ENCODE measurements at places on chromosomes 1 and 21.

DNA sequence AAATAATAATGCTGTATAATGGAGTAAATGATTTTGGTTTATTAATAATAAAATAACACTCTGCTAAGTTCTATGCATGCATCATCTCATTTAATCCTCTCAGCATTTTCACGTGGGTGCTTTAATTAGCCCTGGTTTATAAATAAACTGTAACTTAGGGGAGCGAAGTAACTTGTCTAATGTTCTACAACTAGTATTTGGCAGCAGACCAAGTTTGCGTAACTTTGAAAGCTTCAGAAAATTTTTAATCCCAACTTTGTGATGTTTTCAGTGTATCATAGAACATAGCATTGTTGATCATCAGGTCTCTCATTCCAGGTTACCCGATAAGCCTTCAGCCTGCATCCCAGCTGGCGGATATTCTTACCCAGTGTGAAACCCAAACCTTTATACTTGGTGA, 322.4 kb upstream of the SGIP1 start:
- DNase-seq: no peak

GRCh38 chr1:115337633-115338456, at the start of gene NGF:
NGF (minus strand) TSS chr1:115338249; CDS start chr1:115286795, 51,454 bp downstream.
- no peak for DNase-seq

DNA sequence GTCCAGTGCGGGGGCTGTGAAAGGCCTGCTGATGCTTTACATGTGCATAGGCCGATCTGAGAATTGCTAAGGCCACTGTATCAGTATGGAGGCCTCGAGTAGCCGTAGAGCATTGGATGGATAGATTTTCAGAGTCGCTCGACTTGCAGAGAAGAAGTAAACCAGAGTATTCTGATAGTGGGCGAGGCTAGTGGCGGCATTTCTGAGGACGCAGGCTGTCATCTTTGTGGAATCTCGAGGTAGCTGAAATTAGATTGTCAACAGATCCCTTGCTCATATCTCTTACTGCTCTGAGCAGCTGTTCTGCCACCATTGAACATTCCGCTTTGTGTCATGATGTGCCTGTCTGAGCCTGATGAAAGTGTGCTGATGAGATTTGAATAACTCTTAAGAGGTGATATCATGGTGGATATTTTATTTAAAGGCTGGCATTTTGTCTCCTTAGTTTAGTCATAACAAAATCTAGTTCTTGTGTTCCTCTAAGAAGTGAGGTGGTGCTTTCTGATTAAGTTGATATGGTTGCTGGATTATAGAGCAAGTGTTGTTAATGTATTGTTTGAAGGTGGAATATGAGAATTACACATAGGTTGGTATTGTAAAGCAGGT, 1.5 kb downstream of the KIF1B start:
- peak; percentile 8 for DNase-seq

- DNase-seq: no peak
Observed at GRCh38 chr1:147052143-147052542, 114.0 kb downstream of the NBPF12 start.

DNA sequence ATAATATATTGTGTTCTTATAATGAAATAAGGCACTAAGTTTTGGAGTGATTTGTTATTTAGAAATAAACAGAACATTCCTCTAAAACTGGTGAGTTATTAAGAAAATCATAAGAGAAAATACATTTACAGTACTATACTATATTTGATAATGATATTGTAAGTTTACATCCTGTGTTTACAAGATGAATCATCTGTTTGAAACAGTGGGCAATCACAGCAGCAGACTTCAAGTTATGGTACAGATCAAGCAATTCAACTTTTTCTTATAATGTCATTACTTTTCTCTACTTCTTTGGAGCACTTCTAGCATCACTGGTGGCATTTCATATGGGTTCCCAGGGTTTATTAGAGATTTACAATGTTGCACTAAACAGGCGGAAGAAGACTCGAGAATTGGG, 86.5 kb upstream of the BRINP3 start:
- no peak for DNase-seq

GRCh38 chr1:3514404-3514803, 59.9 kb downstream of the ARHGEF16 start:
- DNase-seq: no peak

DNA sequence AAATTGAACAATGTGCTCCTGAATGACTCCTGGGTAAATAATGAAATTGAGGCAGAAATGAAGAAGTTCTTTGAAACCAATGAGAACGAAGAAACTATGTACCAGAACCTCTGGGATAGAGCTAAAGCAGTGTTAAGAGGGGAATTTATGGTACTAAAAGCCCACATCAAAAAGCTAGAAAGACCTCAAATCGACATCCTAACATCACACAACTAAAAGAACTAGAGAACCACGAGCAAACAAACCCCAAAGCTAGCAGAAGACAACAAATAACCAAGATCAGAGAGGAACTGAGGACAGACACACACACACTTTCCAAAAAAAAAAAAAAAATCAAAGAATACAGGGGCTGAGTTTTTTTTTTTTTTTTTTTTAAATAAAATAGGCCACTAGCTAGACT, 564.2 kb downstream of the SMYD3 start:
- no peak for DNase-seq

DNA sequence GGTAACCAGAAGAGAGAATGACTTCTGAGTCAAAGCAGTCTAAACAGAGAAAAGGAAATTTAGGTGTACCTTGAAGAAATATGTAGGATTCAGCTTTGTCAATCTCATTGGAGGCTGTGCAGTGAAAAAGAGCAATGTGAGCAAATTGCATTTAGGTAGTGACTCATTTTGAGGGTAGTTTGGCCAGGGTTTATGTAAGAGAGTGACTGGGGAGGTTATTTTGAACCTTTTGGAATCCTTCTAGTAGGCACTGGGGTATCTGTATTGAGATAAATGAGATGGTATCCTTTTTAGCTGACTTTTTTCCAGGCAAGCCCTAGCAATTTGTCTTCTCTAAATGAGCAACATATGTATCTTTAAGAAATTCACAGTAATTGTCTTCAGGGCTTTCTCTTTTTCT, 95.9 kb downstream of the DISP1 start:
- DNase-seq: no peak

GRCh38 chr1:154329551-154330131, 4.3 kb downstream of the ATP8B2 start:
- DNase-seq: no peak

- DNase-seq: no peak
Observed at GRCh38 chr1:42739753-42740700, at the start of gene CLDN19. CLDN19 (minus strand) TSS chr1:42740236; CDS start chr1:42740063, 173 bp downstream.
